ENCODE measurements at places on chromosomes 5 and 9.

- no peak for DNase-seq
Observed at GRCh38 chr9:127034691-127035090, 87.7 kb downstream of the ANGPTL2 start.

GRCh38 chr9:133935328-133936005 is 56.7 kb downstream of the VAV2 start:
- no peak for DNase-seq

DNA sequence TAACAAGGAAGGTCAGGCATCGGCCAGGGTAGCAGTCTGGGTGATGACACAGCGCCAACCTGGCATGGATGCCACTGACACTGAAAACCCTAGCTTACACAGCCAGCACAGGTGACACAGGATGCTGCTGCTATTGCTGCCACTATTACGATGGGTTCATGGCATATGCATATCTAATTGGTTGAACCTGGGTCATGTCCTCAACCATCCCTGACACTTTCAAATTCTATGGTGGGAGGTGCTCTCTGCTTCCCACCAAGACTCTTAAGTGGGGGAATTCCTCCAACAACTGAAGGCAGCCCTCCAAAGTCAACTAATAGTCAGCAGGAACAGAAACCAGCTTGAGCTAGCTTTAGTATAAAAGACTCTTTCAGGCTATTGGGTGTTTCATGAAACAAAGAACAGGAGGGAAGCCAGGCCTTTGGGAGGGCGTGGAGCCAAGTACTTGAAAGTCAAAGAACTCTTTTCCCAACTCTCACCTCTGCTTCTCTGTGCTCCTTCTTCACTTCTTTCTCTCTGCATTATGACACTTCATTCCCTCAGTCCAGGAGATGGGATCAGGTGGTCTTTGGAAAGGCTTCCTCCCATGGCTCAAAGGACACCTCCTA is 21.3 kb downstream of the PTTG1 start:
- no peak for DNase-seq

- DNase-seq, result no peak
Observed at GRCh38 chr5:71961786-71962185, 145.5 kb upstream of the MAP1B start.

DNA sequence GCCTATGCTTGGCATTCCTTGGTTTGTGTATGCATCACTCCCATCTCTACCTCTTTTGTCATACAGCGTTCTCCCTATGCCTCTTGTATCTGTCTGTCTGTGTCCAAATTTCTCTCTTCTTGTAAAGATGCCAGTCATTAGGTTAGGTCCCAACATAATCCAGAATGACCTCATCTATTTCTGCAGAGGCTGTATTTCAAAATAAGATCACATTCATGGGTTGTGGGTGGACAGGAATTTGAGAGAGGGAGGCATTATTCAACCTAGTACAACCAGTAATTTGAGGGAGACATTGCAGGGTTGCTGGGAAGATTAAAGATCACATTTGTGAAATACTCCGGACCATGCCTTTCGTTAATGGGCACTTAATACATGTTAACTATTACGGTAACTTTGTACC is 155.0 kb downstream of the MAN2A1 start:
- no peak for DNase-seq

DNA sequence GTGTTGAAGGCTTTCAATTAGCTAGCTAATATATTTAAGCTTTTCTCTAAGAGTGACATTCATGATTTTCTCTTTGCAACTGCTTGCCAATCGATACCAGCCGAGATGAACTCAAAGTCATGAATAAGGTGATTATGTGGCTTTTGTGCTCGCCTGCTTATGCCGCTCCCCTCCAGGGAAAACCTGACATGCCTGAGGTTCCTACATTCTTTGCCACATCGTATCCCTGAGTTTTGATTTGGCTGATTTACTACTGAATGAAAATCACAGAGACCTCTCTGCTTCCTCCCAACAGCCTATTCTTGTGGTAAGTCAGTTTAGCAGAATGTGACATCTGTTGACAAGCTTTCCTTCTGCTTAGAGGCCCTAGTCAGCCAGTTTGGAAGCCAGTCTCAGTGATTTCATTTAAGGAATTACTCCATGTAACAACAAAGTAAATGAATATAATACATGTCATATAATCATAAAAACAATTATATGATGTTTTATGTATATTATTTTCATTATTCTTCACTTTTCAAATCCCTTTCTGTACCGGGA is 513.4 kb downstream of the CSNK1G3 start:
- DNase-seq, result no peak

DNA sequence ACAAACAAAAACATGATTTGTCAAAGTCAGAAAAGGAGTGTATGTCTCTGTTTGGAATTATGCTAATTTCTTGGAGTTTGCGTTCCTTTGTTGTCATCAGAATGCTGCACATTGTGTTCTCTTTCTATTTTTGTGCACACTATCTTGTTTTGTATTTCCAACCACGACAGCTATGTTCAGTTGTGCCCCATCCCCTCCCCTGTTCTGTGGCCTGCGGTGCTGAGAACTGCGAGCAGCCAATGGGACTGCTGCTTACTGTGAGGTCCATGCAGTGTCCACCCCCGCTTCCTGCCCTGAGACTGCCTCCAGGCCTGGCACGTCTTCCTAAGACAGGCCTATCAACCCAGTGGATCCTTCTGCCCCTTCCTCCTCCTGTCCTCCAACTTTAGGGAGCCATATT is 76.8 kb downstream of the PALM2AKAP2 start:
- no peak for DNase-seq

DNA sequence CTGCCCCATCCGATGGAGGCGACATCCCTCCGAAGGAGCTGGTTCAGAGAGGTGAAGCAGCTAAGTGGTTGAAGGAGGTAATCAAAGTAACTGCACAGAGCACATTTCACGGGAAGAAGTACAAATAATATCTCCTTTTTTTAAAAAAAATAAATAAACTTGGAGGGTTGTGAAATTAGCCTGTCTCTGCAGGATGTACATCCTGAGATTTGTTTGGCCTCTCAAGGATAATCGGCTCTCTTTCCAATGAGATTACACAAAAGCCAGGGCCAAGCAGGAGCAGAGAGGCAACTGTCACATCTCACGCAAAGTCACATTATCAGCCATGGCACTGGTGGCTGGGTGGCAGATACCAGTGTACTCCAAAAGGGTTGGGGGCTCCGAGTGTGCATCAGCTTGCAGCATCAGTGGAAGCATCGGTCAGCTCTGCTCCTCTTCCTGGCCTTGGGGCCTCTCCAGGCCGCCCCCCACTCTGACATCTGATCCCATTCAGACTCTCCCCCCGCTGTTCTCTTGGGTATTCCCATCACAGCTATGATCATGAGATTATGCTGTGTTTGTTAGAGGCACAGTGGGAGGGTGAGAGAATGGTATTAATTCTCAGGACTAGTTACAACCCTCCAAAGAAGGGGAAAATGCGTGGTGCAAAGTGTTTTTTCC is 109.9 kb downstream of the UGCG start:
- no peak for DNase-seq

DNA sequence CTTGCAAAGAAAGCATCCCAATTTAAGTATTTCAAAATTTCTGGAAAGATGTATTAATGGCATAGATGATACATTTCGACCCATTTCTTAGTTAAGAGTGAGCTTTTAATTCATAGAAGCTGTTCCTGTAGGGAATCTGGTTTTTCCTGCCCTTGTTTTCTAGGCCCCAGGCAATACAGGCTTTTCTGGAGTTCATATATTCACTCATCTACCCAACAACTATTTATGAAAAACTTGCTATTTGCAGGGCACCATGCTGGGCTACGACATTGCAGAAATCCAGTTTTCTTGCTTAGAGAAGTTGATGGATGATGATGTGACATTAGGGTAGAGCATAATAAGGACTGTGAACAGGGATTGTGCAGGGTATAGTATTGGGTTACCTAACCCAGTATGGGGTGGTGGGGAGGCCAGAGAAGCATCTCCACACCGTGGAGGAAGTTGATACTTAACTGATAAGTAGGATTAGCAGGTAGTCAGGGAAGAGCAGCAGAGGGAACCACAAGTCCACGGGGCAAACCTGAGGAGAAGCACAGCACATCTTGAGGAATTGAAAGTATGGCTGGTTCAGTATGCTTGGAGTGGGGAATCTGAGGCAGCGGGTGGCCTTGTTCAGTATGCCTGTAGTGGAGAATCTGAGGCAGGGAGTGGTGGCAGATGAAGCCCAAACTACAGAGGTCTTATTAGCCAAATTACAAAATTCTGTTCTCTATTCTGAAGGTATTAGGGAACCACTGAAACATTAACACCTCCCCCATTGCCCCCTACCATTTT is 247.5 kb downstream of the ARRDC3 start:
- no peak for DNase-seq

DNA sequence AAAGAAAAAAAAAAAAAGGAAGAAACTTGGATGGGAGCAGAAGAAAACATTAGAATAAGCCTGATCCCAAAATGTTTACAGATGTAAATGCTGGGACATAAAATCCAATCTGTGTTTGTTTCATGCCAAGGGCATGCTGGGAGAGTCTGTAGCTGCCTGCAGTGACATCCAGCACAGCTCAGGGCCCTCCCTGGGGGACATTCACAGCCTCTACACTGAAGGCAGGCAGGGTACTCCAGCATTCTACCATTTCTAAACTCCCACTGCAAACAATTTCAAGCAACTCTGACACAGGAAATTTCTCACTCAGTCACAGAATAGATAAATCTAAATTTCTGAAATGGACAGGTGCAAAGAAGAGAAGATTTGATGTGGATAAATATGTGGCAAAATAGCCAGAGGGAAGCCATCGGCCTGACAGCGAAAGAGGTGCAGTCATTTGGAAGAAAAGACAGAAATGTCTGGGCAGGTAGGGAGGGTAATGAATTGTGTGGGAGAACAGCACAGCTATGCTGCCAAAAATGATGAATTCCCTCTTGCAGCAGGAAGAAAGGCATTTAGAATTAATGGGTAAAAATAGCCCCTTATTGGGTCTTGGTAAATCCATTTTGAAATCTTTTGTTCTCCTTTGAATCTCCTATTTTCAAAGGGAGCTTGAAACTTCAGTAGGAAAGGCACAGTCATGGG is 199.4 kb downstream of the MED10 start:
- no peak for DNase-seq

DNA sequence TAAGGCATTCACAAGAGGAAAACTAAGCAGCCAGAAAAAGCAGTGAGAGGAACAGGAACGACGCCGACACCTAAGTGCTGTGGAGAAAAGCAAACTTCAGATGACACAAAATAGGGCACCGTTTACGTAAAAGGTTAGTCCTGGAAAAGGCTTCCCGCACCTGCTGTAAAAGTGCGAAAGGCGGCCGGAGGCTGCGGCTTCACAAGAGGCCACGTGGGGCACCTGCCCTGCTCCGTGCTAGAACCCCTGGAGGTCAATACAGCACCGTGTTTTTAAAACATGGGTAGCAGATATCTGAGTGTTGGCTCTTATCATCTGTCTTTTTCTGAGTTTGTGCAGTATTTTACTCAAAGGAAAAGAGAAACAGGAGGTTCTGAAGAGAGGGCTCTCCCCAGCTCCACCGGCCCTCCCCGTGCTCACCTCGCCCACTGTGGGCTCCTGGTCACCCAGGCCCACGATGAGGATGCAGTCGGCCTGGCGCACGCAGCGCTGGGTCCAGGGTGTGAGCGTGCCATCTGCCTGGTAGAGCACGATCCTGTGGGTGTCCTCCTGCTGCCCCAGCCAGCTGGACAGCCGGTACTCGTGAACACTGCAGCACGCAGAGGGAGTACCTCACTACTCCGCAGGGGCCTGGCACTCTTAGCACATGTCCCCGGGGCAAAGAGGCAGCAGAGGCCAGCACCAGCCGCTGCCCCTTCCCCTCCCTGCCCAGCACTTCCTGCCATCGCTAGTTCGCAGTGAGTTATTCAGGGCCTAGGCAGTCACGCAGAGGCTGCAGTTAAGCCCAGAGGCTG is 21.0 kb upstream of the NSMF start:
- no peak for DNase-seq
